CD8-positive, alpha-beta memory T cell (primary cell): ENCODE measurements at places on chromosomes 1 and 21. TPM values are rescaled to one million over a fixed set of nuclear protein-coding genes. Genes with fewer than 3 reads are reported as not detected.

Gene SLFNL1
- not detected for total RNA-seq

DNA sequence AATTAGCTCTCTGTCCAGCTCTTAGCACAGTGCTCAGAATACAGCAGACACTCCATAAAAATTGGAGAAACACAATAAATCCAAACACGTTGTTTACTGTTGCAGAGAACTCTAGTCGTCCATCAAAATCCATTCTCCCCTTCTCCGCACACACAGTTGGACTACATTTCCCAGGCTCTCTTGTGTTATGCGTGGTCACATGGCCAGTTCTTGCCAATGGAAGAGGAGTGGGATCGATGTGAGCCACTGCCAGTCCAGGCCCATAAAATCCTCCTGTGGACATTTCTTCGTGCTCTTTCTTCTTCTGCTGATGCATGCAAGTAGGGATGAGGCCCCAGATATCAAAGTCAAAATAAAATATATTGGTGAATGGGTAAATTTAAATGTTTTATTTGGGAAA lies 114.3 kb upstream of the FMN2 start:
- no peak for DNase-seq
- H3K36me3 ChIP-seq = no peaks in the 10 kb centered on the region
- no peaks in the 10 kb centered on the region for H3K4me1 ChIP-seq

Gene GPR3
- 3.9 TPM for total RNA-seq

DNA sequence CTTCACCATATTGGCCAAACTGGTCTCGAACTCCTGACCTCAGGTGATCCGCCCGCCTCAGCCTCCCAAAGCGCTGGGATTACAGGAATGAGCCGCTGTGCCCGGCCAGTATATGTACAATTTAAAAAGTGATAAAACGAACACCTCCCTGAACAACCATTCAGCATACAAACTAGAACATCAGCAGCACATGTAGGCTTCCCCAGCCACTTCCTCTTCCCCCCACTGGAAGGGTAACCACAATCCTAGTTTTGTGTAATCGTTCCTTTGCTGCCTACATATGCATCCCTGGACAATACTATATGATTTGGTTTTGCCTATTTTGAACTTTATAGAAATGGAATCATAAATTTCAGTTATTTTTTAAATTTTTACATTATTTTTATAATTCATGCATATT lies 60.4 kb downstream of the DESI2 start:
- H3K36me3 ChIP-seq = no peaks in the 10 kb centered on the region
- no peak for DNase-seq
- no peak overlapping the region for H3K27ac ChIP-seq
- H3K4me1 ChIP-seq = no peaks in the 10 kb centered on the region

Gene LRRC41
- 41.3 TPM for total RNA-seq

Gene PDE9A
- 2.6 TPM for total RNA-seq

DNA sequence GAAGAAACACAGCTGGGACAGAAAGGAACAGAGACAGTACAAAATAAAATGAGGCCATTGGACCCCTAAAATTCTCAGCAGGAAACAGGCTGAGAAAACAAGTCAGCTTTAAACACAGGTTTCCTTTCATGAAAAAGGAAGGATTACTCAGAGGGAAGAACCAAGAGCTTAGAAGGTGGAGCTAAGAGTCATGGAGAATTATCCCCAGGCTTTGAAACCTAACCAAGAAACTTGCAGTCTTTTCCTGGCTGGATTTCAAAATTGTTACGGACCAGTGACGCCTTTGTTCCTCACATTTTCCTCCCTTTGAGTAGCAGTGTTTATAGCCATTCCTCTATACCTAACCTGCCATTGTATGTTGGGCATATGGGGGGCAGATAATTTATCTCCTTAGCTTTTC lies 8.8 kb downstream of the HMGB4 start:
- no peaks in the 10 kb centered on the region for H3K36me3 ChIP-seq
- H3K4me3 ChIP-seq = no peak overlapping the region
- DNase-seq = no peak
- H3K4me1 ChIP-seq = no peaks in the 10 kb centered on the region
- H3K27me3 ChIP-seq = no peaks in the 10 kb centered on the region

GRCh38 chr1:160307118-160307791 lies 22.3 kb upstream of the PEX19 start:
- peaks cover 61% of the 10 kb centered on the region for H3K36me3 ChIP-seq
- no peaks in the 10 kb centered on the region for H3K4me1 ChIP-seq
- no peak overlapping the region for H3K4me3 ChIP-seq
- no peaks in the 10 kb centered on the region for H3K27me3 ChIP-seq

GRCh38 chr1:214379236-214379970 lies 98.4 kb downstream of the SMYD2 start:
- H3K27me3 ChIP-seq = no peaks in the 10 kb centered on the region
- H3K4me3 ChIP-seq = no peak overlapping the region
- no peaks in the 10 kb centered on the region for H3K4me1 ChIP-seq
- H3K36me3 ChIP-seq = no peaks in the 10 kb centered on the region

GRCh38 chr1:69814926-69815325 lies 247.2 kb downstream of the LRRC7 start:
- no peak overlapping the region for H3K27ac ChIP-seq
- H3K4me3 ChIP-seq = no peak overlapping the region
- no peaks in the 10 kb centered on the region for H3K27me3 ChIP-seq
- H3K36me3 ChIP-seq = no peaks in the 10 kb centered on the region
- H3K4me1 ChIP-seq = no peaks in the 10 kb centered on the region
- DNase-seq = no peak
